HFFc6 (cell line): ENCODE measurements at places on chromosomes 13 and 19.

DNA sequence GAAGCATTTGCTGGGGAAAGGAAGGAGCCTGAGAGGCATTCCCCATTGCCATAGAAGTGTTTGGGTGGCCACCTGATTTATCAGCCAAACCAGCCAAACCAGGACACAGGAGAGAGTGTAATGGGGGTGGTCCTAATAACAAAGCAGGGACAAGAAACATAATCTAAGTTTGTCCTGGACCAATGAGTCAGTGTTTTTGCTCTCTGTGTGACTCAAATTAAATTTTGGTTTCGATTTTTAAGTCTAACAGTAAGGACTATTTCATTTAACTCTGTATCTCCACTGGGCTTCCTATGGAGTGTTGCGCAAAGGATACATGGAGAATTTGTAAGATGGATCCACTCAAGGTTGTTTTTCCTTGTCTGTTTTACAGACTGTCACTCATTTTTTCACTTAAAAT, 19.5 kb upstream of the TRPC4 start:
- DNase-seq, result no peak

- no peak for DNase-seq
These were observed 809 bp upstream of the B9D2 start for GRCh38 chr19:41364524-41365391.

- DNase-seq, result no peak
These were observed 82.3 kb downstream of the RNASEH2B start for GRCh38 chr13:50991579-50992521.

- no peak for DNase-seq
These were observed 8.0 kb downstream of the ABHD13 start for GRCh38 chr13:108226184-108226583.

GRCh38 chr19:33311326-33311682, 9.0 kb upstream of the CEBPA start:
- DNase-seq, result no peak

DNA sequence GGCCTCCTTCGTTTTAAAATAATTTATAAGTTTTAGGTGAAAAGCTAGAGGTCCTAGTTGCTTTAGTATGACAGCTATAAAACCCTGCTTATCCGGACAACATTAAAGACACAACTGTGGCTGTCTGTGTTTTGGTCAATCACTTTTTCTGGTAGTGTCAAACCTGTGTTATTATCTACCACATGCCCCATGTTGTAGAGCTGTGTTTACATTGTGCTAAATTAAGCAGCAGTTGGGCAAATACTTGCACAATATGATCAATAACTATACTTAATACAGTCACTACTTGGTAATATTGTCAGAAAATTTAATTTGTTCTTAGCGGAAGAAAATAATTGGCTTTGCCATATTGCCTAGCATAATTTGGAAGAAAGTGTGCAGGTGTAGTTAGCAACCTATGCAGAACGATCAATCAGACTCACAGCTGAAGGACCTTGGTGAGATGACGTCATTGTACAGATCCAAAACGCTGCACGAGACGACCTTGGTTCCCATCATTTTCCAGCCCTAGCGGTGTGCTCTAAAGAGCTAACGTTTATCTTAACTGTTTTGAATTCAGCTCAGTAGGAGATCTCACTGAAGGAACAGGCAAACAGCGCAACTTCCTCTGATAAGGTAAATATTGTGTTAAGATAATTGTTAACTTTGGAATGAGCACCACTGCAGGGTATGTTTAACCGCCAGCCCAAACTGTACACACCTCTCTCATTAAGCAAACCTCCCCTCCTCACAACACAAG, 476.6 kb downstream of the IRS2 start:
- no peak for DNase-seq

DNA sequence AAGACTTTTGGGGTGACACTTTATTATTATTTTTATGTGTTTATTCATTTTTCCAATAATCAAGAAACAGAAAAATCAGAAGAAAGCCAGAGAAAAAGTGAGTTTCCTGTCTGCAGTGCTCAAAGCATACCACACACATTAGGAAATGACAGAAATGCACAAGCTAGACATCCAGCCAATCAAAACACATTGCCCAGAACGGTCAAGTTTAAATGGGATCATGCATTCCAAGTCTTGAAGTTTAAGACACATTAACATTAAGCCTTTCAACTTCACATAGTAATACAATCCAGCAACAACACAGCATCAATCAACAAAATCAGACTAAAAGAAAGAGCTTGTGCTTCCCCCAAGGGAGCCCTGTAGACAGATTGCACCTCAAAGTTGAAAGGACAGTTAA, 28.7 kb upstream of the MEDAG start:
- peak; percentile 51 for DNase-seq

DNA sequence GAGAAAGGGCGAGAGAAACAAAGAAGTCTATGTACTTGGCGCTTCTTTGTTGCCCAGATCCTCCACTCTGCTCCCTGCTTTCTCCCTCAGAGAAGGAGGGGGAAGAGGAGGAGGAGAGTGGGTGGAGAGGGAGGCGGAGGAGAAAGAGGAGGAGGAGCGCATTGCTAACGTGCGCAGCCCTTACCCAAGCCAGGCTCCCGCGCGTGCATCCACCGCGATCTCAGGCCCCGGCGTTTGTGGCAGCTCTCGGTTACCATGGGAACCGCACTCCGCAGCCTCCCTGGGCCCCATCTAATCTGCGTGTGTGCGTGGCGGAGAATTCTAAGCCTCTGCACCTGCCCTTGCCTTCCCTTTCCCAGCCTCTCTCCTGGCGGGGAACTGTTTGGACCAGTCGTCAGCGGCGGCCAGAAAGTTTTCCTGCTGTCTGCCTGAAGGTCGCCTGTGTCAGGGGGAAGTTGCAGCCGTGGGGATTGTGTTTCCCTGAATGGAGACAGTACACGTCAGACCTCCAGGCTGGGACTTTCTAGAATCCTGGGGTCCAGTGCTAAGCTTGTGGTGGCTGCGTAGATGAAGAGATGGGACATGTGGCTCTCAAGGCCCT, at the start of gene ERICH6B:
Gene ERICH6B (minus strand): TSS at position 239 of the 601 bp plus-strand sequence. CDS start 18,734 bp downstream, outside the sequence.
- peak; percentile 3 for DNase-seq

DNA sequence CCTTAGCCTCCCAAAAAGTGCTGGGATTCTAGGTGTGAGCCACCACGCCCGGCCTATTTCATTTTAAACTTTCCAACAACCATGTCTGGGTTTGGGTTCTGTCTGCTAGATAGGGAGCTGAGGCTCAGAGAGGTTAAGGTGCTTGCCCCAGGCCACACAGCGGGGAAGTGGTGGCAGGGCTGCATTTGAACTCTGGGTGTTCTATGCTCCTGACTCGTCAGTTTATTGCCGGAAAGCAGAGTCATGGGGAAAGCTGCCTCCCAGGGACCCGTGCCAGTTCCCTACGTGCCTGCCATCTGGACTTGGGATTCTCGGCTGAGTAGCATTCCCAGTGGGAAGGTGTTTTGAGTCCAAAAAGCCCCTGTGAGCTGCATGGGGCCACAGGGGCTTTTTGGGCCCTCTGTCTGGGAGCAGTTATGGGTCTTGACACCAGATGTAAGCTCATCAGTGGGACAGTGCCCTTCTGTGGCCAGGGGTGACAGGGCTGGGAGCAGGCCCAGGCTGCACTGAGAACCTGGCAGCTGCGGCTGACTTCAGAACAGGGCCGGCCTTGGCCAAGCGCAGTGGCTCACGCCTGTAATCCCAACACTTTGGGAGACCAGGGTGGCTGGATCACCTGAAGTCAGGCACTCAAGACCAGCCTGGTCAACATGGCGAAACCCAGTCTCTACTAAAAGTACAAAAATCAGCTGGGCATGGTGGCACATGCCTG, 10.9 kb downstream of the RFX1 start:
- DNase-seq, result peak; percentile 33

DNA sequence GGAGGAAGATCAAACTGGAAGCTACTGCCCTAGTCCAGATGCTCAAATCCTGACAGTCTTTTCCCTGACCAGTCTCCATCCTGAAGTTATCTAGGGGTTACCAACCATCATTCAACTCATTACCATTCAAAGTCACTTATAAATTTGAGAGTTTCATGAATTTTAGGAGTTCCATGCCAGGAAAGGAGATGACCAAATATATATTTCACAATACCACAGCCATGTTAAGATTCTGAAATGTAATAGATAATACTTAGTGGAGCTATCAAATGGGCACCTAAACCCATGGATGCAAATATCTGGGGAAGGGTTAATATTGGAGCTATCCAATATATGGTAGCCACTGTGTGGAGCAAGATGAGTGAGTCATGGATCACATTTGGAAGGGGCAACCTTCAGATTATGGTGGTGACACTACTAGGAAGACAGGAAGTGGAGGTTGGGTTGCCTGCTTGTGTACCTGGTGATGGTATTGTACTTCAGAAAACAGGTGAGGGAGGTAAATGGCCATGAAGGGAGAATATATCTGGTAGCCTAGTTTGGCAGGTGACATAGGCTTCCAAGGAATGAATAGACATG, 18.7 kb downstream of the ZNF586 start:
- no peak for DNase-seq

GRCh38 chr19:10237702-10238101, 6.6 kb upstream of the S1PR2 start:
- no peak for DNase-seq

- no peak for DNase-seq
These were observed 8.4 kb downstream of the REXO1 start for GRCh38 chr19:1839658-1840540.

DNA sequence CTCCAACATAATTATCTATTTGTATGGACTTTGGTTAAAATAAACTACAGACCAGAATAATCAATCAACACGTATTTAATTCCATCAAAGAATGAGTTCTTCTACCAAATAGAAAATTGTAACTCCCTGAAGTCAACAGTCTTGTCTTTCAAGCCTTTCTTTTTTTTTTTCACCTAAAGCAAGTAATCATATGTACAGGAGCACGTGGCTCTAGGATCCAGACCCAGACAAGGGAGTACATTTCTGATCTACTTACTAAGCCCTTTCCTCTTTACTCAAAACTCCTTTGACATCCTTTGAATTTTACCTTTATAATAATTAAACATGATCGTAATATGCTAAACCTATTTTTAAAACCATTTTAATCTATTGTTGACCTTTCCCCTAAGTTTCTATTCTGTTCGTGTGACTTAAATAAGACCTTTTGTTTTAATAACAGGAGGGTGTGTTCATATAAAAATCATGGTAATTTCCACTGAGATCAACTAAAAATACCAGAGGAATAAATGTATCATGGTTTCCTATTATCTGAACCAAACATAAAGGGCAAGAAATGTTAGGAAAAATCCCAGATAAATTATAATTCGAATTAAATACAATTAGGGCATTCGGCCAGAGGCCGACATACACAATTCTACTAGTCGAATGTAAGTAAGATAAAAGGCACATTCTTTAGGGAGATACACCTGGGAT, 1.7 kb downstream of the SLC7A1 start:
- DNase-seq, result no peak

DNA sequence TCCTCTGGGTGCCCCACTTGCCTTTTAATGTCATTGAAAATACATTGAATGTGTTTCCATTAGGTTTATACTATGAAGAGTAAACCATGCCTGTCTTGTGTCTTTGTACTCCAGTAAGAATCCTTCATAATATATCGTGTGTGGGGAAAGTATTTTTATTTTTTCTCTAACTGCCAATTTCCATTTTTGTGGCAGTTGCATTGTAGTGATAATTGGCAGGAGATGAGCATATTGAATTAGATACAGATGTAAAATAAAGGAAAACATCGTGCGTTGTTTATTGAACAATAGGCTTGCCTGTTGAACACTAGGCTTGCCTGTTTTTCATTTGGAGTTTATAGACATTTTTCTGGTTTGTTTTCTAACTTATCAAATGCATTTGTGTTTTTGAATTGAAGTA, 218.8 kb downstream of the NBEA start:
- no peak for DNase-seq
